ENCODE measurements at places on chromosomes 12 and 14.

GRCh38 chr12:93908846-93909567 is 231.8 kb downstream of the CRADD start:
- DNase-seq, result no peak

- DNase-seq, result peak; percentile 92
Measured at GRCh38 chr14:100065942-100066574, 836 bp downstream of the EVL start.

DNA sequence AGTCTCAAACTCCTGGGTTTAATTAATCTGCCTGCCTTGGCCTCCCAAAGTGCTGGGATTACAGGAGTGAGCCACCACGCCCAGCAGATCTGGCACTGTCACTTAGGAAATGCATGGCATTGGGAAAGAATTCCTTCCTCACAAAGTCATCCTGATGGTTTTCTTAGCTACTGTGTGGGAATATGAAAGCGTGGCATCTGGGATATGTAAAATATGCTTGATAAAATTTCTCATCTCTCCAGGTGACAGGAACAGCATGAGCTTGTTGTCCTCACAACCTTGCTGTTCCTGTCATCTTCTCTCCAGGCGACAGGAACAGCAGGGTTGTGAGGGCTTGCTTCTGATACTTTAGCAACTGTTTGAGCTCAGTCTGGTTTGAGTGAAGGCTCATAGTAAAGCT is 16.1 kb upstream of the AICDA start:
- DNase-seq, result no peak

DNA sequence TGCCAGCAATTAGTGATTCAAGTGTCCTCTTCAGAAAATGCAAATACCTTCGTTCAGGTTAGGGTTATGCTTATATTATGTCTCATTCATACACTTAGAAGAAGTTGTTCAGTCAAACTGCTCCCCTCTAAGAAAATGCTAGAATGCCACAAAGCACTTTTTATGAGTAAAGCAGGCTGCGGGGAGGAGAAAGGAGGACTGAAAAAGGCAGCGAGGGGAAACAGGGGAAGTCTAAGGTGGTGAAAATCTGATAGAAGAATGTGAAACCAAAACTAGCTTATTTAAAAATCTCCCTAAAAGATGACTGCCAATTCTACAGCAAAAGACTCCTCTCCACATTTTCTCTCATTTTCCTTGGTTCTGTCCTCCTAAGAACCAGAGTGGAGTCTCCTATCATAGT is 70.1 kb downstream of the PRKD1 start:
- DNase-seq, result no peak

GRCh38 chr14:102608064-102608446 is 15.6 kb downstream of the RCOR1 start:
- no peak for DNase-seq

DNA sequence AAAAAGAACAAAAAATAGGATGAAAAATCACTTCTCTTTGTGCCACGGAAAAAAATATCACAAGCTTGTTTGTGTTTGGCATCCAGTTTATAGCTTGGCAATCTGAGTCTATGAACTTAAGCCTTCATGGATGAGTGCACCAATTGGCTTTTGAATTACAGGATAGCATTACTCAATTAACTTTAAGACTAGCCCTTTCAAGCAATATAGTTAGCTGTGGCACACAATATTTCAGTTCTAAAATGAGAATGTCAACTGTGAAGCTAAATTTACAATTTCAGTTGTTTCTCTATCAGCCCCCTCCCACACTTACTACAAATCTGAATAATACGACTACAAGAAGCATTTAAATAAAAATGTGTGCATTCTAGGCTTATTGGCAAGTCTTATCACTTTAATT is 8.3 kb downstream of the RERG start:
- DNase-seq, result no peak
